ENCODE measurements at places on chromosomes 12 and 14. TPM values are rescaled to one million over a fixed set of nuclear protein-coding genes. Genes with fewer than 3 reads are reported as not detected.
A peak's percentile ranks its signal among the peaks of the same experiment; 100 is the strongest.

DNA sequence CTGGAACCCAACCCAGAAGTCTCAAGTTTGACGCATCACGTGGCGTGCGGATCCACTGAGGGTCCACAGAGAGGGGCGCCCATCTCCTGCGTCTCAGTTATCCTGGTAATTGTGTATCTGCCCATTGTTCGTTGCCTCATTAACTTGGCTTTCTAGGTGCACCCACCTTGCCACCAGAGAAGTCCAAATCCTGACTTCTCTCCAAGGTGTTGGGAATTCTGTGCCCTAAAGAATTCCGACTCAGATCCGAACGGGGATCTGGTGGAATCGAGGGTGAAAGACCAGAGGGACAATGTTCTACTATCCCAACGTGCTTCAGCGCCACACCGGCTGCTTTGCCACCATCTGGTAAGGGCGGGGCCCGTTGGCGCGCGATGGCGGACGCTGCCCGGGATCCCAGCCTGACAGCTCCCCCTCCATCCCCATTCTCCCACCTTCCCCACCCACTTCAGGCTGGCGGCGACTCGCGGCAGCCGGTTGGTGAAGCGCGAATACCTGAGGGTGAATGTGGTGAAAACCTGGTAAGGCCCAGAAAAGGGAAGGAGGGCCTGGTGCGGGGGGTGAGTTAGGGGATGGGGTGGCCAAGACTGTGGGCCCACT lies 481 bp downstream of the REC8 start:
- DNase-seq, result no peak

- DNase-seq, result no peak
These were observed 387.8 kb downstream of the FLRT2 start for GRCh38 chr14:85917716-85918115.

- no peak for DNase-seq
These were observed 16.4 kb upstream of the RAB35 start for GRCh38 chr12:120132863-120133385.

DNA sequence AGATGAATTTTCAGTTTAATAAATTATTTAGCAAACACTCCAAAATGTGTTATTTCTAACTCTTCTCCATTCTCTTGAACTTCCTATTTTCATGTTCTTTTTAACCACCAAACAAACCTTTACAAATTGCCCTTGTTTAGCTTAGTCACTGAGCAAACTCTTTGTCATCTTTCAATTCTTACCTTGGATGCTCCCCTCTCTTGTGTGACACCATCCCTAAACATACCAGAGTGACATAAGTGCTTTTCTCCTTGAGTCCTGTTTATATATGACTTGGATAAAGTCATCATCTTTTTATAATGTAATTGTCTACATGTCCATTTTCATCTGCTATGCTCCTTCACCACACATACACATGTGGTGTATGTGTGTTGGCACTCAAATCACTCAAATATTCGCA lies 3.4 kb upstream of the TMEM19 start:
- DNase-seq, result no peak

DNA sequence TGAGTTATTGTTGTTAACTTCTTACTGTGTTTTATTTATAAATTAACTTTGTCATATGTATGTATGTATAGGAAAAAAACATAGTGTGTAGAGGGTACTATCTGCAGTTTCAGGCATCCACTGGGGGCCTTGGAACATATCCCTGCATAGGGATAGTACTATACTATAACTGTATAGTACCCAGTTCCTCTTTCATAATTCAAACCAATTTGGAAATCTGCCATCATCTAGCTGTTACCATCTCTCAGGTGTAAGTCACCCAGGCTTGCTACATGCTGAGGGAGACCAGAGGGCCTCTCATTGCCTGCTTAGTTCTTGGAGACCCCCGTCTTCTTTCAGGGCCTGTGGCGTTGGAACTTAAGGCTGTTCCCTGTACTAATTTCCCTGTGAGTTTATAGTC lies 12.9 kb upstream of the DCD start:
- no peak for DNase-seq

- peak; percentile 74 for DNase-seq
These were observed 200.4 kb downstream of the PTPRO start for GRCh38 chr12:15522574-15523187.

GRCh38 chr14:30869551-30870155 lies 4.7 kb upstream of the COCH start:
- no peak for DNase-seq

SIRT4 gene
- total RNA-seq, result 0.05 TPM

GRCh38 chr12:25830456-25830855 lies 128.0 kb upstream of the RASSF8 start:
- no peak for DNase-seq

HVCN1 gene
- total RNA-seq, result not detected

GRCh38 chr14:88542857-88543795 lies 11.7 kb downstream of the PTPN21 start:
- peak; percentile 23 for DNase-seq

NKX2-1 gene
- not detected for total RNA-seq

GRCh38 chr12:50243507-50243906 lies 39.8 kb downstream of the LIMA1 start:
- DNase-seq, result no peak

GRCh38 chr14:37588667-37588955 lies 6.4 kb downstream of the FOXA1 start:
- DNase-seq, result peak; percentile 61

- no peak for DNase-seq
These were observed 568.3 kb downstream of the TMEM121 start for GRCh38 chr14:106094654-106095189.

- no peak for DNase-seq
These were observed 110.3 kb upstream of the NCOR2 start for GRCh38 chr12:124677552-124678356.

MLXIP gene
- total RNA-seq, result 31.3 TPM

CTDSP2 gene
- total RNA-seq, result 40.7 TPM

DNA sequence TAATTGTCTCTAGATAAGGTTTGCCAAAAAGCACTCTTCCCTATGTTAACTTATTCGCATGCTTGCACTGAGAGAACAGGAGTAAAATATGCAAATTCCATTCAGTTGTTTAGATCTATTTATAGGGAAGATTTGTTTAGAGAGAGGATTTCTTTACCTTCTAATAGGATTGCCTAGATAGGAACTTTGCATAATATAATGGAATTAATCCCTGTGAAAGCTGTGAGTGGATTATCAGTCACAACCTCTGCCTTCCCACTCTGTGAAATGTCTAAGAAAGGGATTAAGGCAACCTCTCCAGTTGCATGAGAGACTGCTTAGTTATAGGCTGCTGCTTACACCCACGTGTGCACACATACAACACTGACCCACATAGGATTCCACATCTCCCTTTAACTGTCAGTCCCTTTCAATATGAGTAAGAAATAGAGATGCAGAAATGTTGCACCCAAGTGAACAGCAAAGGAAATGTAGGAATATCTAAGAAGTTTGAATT lies 83.2 kb downstream of the ALG10B start:
- DNase-seq, result no peak

OVCH1 gene
- total RNA-seq, result not detected

DNA sequence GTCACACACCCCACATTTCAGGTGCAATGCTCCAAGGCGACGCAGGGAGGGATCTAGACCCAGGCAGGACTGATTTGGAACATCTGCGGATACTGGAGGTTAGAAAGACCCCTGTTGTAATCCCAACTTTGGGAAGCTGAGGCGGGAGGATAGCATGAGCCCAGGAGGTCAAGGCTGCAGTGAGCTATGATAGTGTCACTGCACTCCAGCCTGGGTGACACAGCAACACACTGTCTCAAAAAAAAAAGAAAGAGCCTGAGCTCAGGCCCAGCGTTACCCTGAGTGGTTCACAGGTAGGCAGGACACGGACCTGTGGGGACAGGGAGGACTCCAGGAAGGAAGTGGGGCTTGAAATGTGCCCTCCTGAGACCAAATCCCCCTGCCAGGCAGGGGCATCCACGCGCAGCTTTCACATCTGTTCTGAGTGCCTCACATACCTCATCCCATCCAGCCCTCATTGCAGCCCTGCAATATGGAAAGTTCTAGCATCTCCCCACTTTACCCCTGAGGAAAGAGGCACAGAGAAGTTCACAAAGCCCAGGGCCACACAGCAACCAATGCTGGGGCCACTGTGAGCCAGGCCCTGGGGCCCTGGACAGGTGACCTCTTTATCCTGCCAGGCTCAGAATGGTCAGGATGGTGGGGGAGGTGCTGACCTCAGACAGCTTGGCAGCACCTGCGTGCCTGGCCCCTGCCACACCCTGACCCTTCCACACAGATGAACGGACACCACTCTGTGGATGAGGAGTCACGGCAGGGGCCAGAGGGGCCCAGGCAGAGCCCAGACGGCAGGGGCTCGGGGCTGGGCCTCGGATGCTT lies 34.1 kb downstream of the CCDC85C start:
- no peak for DNase-seq

- DNase-seq, result no peak
These were observed 42.5 kb downstream of the LMO3 start for GRCh38 chr12:16563504-16563903.

- DNase-seq, result no peak
These were observed 88.7 kb downstream of the APAF1 start for GRCh38 chr12:98733667-98734350.

DNA sequence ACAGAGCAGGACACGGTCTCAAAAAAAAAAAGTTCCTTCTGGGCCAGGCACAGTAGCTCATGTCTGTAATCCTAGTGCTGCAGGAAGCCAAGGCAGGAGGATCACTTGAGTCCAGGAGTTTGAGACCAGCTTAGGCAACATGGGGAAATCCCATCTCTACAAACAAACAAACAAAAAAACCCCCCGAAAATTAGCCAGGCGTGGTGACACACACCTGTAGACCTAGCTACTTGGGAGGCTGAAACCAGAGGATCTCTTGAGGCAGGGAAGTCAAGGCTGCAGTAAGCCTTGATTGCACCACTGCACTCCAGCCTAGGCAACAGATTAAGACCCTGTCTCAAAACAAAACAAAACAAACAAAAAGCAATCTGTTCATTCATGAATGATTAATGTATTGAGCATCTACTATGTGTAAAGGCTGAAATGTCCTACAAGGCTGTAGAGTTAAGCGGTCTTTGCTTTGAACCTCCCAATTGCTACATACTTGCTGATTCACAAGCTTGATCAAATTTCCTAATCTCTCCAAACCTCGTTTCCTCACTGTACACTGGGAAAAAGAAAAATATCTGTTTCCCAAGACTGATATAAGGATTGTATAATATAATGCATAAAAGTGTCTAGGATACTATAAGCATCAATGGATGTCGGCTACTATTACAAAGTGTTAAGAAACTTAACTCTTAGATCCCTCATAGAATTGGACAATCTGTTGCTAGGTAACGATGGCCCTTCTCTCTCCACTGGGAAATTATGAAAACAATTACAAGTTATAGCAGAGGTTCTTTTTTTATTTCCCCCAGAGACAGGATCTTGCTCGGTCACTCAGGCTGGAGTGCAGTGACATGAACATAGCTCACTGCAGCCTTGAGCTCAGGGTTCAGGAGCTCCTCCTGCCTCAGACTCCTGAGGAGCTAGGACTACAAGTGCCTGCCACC lies 7.9 kb upstream of the RILPL2 start:
- no peak for DNase-seq

- DNase-seq, result no peak
These were observed 68.5 kb downstream of the DAO start for GRCh38 chr12:108948367-108948766.

SOX5 gene
- 0.57 TPM for total RNA-seq

INSM2 gene
- 0.08 TPM for total RNA-seq

DNA sequence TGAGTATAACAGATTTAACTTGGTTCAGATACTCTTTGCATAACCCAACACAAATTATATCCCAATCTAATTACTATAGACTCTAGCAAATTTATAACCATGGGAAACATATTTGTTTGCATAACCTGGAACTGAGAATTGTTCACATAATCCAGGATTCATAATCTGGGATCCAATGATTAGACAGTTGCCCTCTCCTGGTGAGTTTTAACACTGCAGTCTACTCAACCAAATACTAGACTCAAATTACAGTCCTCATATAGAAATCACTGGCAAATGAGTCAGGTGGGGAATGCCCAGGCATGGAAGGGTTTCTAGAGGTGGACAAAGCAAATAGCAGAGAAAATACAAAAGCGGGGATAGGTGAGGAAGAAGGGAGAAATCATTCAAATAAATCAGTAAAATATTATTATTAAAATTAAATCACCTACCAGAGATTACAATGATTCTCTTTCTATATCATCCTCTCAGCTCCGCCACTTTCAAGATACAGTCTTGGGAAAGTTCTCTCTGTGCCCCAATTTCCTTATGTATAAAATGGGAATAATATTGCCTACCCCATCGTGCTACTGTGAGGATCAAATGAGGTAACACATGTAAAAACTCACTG lies 9.4 kb downstream of the GCH1 start:
- DNase-seq, result peak; percentile 69

- peak; percentile 80 for DNase-seq
These were observed 12.2 kb downstream of the AGAP2 start for GRCh38 chr12:57726151-57726883.

FBLN5 gene
- not detected for total RNA-seq

DNA sequence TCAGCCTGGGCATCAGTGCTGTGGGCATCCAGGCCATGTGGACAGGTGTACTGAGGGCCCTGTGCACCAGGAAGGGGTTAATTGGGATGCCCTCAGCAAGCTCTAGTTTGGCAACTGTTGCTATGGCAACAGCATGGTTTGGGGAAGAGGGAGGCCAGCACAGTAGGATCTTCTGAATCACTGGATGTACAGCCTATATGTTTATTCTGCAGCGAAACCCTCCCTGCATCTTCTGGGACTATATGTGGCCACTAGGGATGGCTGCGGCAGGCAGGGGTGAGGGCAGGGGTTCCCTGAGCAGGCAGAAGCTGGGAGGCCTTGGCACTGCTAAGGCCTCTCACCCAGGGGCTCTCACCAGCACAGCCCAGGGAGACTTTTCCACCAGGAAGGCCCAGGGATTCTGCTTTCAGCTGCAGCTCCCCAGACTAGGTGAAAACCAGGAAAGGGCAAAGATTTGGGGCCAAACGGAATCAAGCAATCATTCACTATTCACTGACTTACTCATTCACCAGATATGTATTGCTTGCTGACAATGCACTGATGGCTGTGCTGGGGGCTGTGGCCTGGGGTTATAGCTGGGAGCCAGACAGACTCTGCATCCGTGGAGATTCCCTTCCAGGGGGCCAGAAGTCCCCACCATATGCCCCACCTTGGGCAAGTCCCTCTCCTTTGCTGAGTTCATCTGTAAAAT lies 42.8 kb downstream of the IRF2BPL start:
- no peak for DNase-seq

- DNase-seq, result peak; percentile 46
These were observed 201.4 kb downstream of the C12orf50 start for GRCh38 chr12:87827638-87828264.

GRCh38 chr12:50314636-50315312 lies 31.5 kb upstream of the LIMA1 start:
- DNase-seq, result peak; percentile 74

SLC38A4 gene
- 0.08 TPM for total RNA-seq

TESPA1 gene
- total RNA-seq, result not detected

GRCh38 chr12:127294651-127295210 lies 972.2 kb upstream of the TMEM132C start:
- DNase-seq, result no peak

DNA sequence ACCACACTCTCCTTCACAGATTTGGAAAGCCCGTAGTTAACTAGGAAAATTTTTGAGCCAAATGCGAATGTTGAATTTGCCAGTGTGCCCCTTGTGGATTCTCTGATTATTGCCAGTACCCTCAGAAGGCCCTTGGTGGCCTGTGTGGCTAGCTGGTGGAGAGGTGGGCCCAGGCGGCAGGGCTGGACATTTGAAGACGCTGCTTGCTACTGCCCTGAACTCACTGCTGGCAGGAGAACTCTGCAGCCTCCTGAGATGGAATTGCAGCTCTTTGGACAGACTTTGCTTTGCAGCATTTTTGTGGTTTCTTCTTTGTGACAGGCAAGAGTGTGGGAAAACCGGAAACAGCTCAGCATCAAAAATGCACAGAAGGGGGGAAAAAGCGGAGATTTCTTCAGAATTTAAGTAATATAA lies 97.6 kb downstream of the TGFB3 start:
- no peak for DNase-seq

Measured in HT-29 (cell line).